ENCODE measurements at places on chromosomes 1 and 21.

DNA sequence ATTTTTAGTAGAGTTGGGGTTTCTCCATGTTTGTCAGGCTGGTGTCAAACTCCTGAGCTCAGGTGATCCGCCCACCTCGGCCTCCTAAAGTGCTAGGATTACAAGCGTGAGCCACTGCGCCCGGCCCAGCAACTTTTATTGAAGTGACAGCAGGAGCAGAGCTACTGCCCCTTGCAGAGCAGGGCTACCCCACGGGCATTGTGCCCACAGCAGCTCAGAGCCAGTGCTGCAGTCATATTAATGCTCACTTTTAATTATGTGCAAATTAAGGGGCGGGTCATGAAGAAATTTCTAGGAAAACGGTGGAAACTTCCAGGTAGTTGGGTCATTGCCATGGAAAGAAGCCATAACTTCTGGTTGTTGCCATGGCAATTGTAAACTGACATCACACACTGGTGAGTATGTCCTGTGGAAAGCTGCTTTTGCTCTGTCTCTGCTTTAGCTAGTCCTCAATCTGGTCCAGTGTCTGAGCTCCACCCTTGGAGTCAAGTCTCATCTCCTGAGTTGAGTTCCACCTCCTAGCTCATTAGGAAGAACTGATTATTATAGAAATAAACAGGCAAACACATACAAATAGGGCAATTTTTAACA, 127.3 kb upstream of the ADGRL4 start:
- no peak for DNase-seq

DNA sequence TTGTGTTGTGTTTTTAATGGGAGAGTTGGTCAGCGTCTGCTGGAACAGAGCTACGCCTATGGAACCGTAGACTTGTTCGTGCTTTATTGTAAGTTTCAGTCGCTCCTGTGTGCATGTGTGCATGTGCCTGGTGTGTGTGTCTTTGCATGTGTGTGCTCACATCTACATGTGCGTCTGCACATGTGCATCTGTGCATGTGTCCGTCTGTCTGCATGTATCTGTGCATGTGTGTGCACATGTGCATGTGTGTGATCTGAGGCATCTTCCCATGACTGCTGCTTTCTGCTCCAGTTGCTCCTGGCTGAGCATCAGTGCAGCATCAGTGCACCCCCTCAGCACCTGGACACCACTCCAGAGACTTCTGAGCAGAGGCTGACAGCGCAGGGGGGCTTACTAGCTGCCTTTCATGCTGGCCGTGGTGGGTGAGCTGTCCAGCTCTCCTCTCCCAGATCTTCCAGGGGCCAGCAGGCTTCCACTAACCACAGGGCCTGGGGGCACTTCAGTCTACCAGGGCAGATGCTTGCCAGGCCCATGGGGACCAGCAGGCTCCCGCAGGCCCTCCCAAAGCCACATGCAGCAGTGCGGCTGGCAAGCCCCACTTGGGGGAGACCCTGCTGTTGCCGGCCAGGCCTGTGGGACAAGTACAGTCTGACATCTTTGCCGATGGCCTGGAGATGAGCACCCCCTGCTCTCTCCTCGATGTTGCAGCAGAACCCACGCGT, 47.8 kb upstream of the PCBP3 start:
- no peak for DNase-seq

DNA sequence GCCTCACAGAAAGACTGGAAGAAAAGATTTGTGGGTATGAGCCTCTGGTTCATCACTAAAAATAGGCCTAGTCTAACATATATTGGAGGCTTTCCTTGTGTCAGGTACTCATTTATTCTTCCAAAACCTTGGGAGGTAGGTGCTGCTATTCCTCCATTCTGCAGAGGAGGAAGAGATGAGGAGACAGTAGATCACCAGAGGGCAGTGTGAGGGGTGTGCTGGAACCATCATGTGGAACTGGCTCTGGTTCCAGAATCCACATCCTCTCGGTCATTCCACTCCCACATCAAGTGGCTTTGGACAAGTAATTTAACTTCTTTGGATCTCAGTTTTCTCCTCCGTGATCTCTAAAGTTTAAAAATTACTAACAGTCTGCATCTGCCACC, 7.4 kb upstream of the INKA2 start:
- no peak for DNase-seq

DNA sequence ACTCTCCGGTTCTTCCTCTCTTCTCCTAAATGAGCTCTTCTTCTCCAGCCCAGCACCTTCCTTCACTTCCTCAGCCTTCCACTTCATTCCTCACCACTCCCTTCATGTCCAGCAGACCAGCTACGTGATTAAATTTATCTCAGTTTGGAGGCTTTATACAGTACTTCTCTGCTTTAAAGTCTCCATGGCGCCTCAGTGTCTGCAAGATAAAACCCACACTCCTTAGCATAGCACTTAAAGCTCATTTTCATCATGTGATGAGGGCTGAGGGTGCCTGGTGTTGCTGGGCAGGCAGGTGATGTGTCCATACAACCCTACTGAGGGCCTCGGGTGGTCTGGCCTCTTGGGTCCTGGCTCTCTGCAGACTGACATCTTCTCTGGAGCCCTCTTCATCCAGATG, 7.7 kb downstream of the SLC5A9 start:
- no peak for DNase-seq

DNA sequence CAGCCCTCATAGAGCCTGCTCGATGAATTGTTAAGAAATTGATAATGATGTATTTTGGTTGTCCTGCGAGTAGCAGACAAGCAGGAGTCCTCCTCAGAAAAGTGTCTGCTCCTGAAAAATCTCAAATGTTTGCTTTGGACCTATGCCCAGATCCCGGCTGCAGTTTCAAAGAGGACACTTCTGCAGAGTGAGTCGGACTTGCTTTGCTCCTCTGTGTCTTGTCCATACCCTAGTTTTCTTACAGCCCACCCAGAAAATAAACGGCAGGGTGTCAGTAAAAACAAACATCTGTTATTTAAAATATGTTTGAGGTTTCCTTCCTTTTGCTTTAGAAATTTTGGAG, 2.8 kb downstream of the S100A10 start:
- no peak for DNase-seq

DNA sequence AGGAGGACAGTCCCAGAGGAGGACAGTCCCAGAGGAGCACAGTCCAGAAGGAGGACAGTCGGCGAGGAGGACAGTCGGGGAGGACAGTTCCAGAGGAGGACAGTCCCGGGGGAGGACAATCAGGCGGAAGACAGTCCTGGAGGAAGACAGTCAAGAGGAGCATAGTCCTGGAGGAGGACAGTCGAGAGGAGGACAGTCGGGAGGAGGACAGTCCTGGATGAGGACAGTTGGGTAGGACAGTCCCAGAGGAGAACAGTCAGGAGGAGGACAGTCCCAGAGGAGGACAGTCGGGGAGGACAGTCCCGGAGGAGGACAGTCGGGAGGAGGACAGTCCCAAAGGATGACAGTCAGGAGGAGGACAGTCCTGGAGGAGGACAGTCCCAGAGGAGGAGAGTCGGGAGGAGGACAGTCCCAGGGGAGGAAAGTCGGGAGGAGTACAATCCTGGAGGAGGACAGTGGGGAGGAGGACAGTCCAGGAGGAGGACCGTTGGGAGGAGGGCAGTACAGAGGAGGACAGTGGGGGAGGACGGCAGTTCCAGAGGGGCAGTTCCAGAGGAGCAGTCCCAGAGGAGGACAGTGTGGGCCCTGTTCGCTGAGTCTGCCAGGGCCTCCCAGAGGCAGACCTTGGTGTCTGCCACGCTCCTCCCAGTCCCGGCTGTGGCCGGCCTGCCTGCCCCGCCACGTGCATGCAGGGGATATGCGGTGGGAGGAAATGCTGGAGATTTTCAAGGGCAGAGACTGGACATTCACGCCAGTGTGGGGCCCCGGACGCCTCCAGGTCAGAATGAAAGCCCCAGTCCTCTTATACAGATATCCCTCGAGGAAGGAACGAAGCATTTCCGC, 183.8 kb upstream of the ARHGEF16 start:
- no peak for DNase-seq

DNA sequence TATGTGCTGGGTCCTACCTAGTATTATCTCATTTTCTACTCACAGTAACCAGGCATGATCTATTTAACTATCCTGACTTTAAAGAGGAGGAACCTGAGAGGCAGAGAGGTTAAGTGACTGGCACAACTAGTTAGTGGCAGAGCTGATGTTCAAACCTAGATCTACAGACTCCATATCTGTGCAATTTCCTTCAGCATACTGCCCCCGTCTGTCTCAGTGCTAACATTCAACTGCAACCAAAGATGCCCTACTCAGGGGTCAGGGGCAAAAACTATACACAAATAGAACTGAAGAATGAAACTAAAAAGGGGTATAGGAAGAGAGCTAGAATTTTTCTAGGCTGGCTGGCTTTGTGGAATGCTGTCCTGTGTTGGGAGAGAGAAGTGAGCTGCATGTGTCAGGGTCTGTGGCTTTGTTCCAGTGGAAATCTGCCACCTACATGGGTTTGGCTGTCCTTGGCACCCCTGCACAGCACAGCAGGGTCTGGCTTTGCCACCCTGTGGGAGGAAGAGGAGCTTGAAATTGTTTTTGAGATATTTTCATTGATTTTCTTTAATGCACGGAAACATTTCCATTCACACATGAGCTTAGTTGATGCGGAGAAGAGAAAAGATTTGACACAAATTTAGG, 368.5 kb downstream of the RPS6KC1 start:
- no peak for DNase-seq

GRCh38 chr1:206971029-206971655, 882 bp upstream of the FCAMR start:
- DNase-seq, result no peak

DNA sequence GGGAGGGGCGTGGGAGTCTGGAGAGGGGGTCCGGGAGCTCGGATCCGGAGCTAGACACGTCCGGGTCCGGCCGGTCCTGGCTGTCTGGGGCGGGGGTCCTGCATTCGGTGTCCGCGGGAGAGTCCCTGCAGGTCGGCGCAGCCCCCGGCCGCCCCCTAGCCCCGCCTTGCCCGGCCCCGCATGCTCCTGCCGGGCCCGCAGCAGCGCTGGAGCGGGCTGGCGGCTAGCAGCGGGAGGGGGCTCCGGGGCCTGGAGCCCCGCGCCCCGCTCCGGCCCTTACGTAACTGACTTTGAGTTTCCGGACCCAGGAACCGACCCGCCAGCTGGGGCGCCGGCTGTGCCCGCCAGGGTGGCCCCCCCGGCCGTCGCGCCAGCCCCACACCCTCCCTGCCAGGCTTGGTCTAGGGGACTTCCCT, 26.9 kb upstream of the EPB41 start:
- DNase-seq, result no peak

DNA sequence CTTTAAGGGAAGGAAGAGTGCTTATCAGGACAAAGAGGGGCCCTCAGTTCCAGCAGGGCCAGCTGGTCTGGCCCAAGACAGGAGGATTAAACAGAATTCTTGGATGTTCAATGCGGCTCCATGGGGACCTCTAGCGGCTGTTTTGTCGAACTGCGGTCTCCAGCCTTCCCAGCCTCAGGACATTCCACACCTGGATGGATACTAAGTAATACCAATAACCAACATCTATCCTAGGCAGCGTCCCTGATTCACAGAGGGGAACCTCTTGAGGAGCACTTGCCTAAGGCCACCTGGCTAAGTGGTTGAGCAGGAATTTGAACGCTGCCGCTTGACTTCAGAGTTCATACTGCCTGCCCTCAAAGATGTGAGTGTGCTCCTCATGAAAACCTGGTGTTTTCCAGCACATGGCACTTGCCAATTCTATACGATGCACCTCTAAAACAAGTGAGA, 15.5 kb upstream of the CD247 start:
- no peak for DNase-seq

- DNase-seq, result no peak
Measured at GRCh38 chr1:242877229-242877628, 352.7 kb upstream of the PLD5 start.

DNA sequence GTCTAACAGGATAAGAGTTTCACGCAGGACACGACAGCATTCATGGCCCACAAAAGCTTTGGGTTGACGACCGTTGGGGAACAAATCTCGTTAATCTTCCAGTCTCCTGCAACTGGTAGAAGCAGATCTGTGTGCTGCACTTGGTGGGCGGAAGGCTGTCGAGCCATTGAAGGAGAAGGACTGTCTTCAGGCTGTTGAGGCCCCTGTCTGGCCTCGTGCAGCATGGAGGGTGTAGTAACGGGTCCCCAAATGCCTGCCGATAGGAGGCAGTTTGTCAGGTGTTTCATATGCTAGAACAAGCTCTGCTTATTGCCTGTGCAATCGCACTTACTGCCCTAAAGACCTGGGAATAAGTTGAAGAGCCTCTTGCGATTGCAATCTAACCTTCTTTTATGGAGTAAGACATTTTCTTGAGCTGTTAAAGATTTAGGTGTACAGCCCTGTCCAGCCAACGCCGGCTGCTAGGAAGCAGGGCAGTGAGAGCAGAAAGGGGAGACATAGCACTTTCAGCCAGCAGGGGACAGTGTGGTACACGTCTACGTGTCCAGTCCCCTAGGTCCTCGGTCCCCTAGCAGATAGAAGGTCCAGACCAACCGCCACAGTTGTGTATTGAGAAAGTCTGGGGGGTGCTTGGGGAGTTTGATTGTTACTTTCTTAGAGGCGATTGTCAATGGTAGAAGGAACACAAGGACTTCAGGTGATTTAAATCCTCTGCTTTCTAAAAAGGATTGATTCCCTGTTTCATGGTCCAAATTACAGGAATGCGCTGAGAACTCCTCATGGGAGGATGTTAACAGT, 102.3 kb upstream of the TMPRSS2 start:
- DNase-seq, result no peak

DNA sequence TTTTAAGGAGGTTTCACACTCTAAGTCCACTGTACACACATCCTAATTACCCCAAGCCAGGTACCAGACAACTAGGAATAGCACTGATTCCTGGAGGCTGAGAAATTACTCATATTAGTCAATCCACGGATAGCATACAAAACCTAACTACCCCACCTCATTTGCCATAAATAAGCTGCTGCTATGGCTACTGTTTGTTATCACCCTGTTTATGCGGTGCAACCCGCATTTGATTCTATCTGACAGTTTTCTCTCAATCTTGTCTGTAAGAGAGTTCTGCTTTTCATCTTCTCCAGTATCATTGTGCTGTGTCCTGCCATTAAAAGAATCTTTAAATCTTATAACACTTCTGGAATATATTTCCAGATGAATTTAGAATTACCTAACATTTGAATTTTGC, 1496.5 kb downstream of the PLA2G4A start:
- DNase-seq, result no peak

GRCh38 chr1:73839922-73840321, 358.1 kb downstream of the LRRIQ3 start:
- DNase-seq, result no peak

DNA sequence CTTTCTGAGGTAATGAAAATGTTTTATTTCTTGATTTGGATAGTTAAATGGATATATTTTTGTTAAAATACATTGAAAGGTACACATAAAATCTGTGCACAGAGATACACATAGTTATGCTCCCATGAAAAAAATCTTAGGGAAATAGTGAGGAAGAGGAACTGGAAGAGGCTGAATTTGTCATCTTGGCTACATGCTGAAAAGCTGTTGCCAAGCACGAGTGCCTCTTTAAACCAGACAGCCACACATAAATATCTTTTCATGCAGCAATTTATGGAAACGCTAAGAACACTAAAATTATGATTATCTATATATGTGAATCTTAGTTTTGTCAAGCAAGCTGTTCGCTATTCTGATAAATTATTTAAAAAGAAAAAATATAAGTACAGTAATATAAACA, 12.8 kb upstream of the ADAR start:
- no peak for DNase-seq

- no peak for DNase-seq
Measured at GRCh38 chr1:234093741-234094140, 189.3 kb downstream of the SLC35F3 start.

- no peak for DNase-seq
Measured at GRCh38 chr1:114094675-114095074, 59.0 kb downstream of the SYT6 start.
